ENCODE measurements at places on chromosomes 3 and 15.
A peak's percentile ranks its signal among the peaks of the same experiment; 100 is the strongest.

DNA sequence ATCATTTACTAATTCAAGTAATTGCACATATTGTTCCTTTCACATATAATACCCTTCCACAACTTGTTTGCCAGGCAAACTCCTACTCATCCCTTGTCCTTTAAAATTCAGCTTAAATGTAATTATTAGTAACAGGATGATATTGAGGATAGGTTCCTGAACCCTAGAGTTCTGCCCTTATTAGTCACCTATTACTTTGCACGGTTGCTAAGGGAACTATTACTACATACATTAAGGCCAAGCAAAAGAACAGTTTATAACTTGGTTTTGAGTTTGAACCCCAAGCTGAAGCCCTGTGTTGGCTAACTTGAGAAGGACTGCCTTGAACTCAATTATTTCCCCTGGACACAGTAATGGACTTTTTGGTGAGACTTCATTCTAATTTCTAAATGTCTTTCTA lies 529.7 kb downstream of the IGSF11 start:
- no peak for DNase-seq
- H3K36me3 ChIP-seq, result no peaks in the 10 kb centered on the region
- no peak overlapping the region for H3K27ac ChIP-seq
- no peaks in the 10 kb centered on the region for H3K27me3 ChIP-seq
- H3K4me1 ChIP-seq, result no peaks in the 10 kb centered on the region
- no peak overlapping the region for H3K4me3 ChIP-seq

DNA sequence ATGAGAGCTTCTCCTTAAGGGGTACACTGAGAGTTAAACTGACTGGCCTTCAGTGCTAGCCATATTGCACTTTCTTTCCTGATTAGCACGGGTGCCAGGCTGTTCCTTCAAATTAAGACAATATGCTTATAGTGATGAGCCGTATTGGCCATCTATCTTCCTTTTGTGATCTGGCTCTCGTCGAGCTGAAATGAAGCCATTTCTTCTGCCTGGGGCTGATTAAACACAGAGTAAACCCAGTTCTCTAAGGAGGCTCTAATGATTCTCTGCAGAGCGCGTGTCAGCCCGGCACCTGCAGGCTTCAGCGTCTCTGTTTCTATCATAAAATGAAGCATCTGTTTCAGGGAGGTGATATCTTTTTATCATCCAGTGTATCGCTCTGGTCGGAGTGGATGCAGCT lies 107.5 kb upstream of the NR2F2 start:
- H3K27ac ChIP-seq, result no peak overlapping the region
- H3K36me3 ChIP-seq, result no peaks in the 10 kb centered on the region
- no peaks in the 10 kb centered on the region for H3K27me3 ChIP-seq

DNA sequence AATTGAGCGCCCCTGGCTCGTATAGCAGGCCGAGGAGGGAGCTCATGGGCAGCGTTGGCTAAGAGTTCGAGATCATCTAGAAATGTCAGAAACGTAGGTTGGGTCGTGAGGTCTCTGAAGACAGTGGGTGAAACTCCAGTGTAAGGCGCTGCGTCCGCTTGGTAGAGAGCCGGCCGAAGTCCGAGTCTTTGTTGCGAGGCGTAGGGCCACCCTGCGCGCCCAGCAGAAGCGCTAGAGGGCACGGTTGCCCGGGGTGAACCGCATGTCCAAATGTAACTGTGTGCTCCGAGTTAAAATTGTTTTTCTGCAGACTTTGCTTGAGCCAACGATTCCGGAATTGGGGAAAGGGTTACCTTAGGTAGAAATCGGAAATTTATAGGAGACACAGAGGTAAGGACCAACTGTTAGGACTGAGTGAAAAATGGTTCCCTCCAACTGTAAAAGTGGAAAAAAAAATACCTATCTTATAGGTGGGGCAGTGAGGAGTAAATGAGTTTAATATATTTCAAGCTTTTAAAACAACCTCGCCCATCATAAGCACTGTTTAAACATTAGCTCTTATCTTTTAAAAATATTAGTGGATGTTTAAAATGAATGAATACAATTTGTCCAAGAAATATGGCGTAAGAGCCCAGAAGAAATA lies 993 bp upstream of the SIAH2 start:
- peak; percentile 57 for DNase-seq
- H3K27me3 ChIP-seq, result no peaks in the 10 kb centered on the region
- H3K4me3 ChIP-seq, result peak overlapping the region; percentile 88
- no peaks in the 10 kb centered on the region for H3K36me3 ChIP-seq
- no peak overlapping the region for H3K27ac ChIP-seq

DNA sequence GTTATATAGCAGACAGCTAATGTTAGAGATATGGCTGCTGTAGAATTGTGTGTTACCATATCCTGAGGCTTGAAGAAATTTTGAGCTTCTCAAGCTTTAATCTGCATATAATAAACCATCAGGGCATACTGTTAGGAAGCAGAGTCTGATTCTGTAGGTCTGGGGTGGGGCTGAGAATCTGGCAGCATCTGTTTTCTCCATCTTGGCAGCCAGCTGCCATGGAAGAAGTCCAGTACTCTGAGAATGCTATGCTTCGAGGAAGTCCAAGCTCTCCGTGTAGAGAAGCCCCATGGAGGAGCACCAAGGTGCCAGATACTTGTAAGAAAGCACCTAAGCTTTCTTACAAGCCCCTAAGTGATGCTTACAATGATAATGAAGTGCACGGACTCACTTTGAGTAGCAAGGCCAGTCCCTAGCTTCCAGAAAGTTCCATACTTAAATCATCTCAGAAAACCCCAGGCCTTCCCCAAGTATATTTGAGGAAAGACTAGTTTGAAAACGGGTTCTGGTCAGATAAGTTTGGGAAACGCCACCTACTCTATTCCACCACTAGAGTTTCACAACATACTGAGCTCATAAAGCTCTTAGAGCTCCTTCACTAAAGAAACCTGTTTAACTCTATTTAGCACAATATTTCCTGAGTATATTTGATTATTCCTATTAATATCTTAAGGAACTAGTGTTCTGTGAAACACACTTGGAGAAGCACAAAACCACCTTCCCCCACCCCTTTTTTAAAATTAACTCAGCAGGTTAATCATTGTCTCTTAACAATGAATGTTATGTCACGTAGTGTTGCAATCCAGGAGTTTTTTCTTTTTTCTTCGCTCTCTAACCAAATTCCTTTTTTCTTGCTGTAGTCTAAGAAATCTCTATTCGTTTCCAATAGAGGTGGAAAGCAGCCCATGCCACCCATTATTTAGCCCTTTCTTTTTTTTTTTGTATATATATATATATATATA lies 59.9 kb upstream of the RASGRP1 start:
- no peaks in the 10 kb centered on the region for H3K36me3 ChIP-seq
- no peak overlapping the region for H3K27ac ChIP-seq
- no peaks in the 10 kb centered on the region for H3K27me3 ChIP-seq
- no peak for DNase-seq
- H3K4me1 ChIP-seq, result no peaks in the 10 kb centered on the region
- no peak overlapping the region for H3K4me3 ChIP-seq

- no peaks in the 10 kb centered on the region for H3K36me3 ChIP-seq
- H3K4me1 ChIP-seq, result no peaks in the 10 kb centered on the region
- no peak overlapping the region for H3K27ac ChIP-seq
- H3K27me3 ChIP-seq, result no peaks in the 10 kb centered on the region
- DNase-seq, result no peak
These were observed 76.1 kb upstream of the SPATA16 start for GRCh38 chr3:173217127-173217526.

DNA sequence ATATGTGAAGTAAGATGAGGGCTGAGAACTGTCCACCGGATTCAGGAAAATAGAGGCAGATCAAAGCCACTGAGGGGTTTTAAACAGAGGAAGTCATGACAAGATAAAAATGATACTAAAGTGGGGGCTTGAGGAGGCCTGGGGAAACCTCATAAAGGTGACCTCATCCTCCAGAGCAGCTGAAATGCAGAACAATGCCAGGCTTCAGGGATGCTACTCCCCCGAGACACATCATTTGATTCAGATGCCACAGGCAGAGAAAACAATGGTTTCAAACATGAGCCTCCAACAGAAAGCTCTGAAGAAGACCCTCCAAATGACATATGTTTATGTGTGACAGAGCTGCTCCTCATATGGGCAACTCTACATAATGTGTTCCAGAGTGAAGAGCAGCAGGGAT lies 6.4 kb downstream of the CFAP20DC start:
- H3K36me3 ChIP-seq, result no peaks in the 10 kb centered on the region
- DNase-seq, result no peak
- H3K27me3 ChIP-seq, result no peaks in the 10 kb centered on the region
- H3K27ac ChIP-seq, result no peak overlapping the region
- H3K4me3 ChIP-seq, result no peak overlapping the region
- H3K4me1 ChIP-seq, result no peaks in the 10 kb centered on the region

DNA sequence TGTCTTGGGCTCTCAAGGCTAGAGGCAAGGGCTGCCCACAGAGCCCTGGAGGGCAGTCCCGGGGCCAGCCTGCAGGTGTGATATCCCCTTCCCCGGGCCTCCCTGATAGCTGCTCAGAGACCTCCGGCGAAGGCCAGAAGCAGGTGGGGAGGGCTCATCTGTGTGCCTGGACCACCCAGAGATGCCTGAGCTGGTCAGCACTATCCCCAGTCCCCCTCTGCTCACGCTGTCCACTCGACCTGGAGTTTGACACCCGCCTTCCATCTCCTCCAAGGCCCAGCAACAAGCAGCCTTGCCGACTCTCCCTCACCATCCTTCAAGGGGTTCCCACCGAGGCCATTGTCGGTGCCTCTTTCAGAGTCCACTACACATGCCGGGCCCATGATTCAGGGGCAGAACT lies 39.4 kb downstream of the DNAH1 start:
- H3K4me1 ChIP-seq, result no peaks in the 10 kb centered on the region
- H3K27ac ChIP-seq, result no peak overlapping the region
- no peak for DNase-seq

GRCh38 chr3:110955301-110955880 lies 116.2 kb upstream of the NECTIN3 start:
- peaks cover 2% of the 10 kb centered on the region for H3K36me3 ChIP-seq
- H3K4me1 ChIP-seq, result no peaks in the 10 kb centered on the region
- DNase-seq, result no peak
- no peak overlapping the region for H3K4me3 ChIP-seq

DNA sequence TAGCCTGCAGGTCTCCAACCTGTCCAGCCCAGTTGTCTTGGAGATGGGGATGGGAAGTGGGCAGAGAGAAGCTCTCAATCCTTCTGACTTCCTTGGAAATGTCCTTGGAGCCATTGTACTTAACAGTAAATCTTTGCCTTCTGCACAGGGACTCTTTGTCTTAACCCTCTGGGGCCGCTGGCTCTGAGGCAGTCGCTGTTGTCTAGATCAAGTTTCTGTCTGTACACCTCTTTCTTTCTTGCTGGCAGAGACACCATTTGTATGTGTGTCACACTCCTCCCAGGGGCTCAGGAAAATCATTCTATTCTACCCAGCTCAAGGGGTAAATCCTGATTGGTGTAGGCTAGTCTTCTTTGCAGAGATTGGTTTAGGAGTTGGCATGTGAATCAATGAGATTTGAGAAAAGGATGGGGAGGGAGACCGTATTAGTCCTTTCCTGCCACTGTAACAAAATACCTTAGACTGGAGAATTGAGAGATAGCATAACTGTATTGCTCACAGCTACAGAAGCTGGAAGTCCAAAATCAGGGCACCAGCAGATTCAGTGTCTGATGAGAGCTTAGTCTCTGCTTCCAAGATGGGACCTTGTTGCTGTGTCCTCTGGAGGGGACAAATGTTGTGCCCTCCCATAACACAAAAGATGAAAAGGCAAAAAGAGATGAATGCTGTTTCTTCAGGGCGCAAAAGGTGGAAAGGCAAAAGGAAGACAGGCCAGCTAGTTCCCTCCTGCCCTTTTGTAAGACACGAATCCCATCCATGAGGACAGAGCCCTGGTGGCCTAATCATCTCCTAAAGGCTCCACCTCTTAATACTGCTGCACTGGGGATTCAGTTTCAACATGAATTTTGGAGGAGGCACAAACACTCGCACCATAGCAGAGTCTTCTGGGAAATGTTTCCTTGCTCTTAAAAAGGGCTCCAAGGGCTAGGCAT lies 66.3 kb downstream of the PPCDC start:
- H3K4me3 ChIP-seq, result no peak overlapping the region
- H3K36me3 ChIP-seq, result no peaks in the 10 kb centered on the region
- no peaks in the 10 kb centered on the region for H3K27me3 ChIP-seq

GRCh38 chr15:71331173-71331572 lies 215.9 kb downstream of the THSD4 start:
- H3K27ac ChIP-seq, result no peak overlapping the region
- peaks cover 5% of the 10 kb centered on the region for H3K4me1 ChIP-seq
- no peaks in the 10 kb centered on the region for H3K27me3 ChIP-seq
- H3K4me3 ChIP-seq, result no peak overlapping the region
- DNase-seq, result no peak

GRCh38 chr15:56959318-56959648 lies 40.8 kb downstream of the TCF12 start:
- peaks cover 11% of the 10 kb centered on the region for H3K36me3 ChIP-seq
- peaks cover 5% of the 10 kb centered on the region for H3K4me1 ChIP-seq
- no peaks in the 10 kb centered on the region for H3K27me3 ChIP-seq
- no peak overlapping the region for H3K27ac ChIP-seq
- no peak overlapping the region for H3K4me3 ChIP-seq
- DNase-seq, result no peak

DNA sequence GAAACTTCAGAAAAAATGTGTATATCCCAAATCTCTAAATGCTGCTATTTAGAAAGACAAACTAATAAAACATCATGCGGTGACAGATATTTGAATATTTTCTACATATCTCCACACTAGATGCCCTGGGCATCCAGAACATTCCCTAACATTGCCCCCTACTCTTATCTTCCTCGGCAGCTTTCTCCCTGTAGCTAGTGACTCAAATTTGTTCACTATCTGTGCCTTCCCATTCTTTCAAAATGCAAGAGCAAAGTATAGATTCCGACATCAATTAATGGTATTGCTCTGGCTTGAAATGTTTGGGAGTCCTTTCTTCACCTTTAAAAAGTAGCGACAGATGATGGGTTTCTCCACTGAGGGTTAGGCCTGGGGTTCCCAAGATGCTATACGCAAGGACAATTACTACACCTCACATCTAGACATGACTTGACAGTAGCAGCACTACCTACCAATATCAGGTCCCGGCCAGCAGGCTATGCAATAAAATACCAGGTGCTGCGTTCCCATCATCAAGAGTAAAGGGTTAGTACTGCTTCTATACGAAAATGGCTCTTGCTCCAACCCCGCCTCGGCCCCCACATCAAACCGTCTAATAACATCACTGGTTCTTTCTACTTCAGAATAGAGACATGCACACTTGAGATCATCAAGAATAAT lies 631 bp downstream of the UBR1 start:
- no peaks in the 10 kb centered on the region for H3K4me1 ChIP-seq
- no peaks in the 10 kb centered on the region for H3K27me3 ChIP-seq

GRCh38 chr3:71001303-71001830 lies 582.2 kb downstream of the FOXP1 start:
- H3K27me3 ChIP-seq, result no peaks in the 10 kb centered on the region
- no peaks in the 10 kb centered on the region for H3K36me3 ChIP-seq
- H3K27ac ChIP-seq, result no peak overlapping the region
- no peak for DNase-seq

DNA sequence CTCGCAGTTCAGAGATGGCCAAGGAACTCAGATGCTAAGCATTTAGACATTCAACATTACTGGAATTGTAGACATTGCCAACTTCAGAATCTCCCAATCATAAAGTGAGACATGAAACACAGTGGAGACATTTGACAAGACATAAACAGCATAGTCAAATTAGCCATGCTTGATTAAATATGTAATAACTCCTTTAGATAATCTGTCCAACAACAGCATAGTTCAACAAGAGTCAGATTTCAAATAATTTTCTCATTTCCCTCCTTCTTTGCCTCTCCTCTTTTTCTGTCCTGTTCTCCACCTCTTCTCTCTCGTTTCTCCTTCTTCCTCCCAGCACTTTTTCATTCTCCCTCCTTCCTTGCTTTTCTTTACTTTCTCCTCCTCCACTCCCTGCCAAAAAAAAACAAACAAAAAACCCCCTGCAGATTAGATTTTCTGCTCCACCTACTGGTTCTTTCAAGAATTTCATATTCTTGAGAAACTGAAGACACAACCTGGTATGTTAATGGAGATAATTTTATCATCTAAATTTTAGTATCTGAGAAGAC lies 20.2 kb downstream of the CPOX start:
- no peaks in the 10 kb centered on the region for H3K4me1 ChIP-seq
- no peak overlapping the region for H3K27ac ChIP-seq
- H3K4me3 ChIP-seq, result no peak overlapping the region
